ENCODE measurements at places on chromosomes 6 and 20.
A peak's percentile ranks its signal among the peaks of the same experiment; 100 is the strongest.

GRCh38 chr6:108608453-108609275 lies 47.9 kb downstream of the FOXO3 start:
- peak; percentile 72 for DNase-seq

DNA sequence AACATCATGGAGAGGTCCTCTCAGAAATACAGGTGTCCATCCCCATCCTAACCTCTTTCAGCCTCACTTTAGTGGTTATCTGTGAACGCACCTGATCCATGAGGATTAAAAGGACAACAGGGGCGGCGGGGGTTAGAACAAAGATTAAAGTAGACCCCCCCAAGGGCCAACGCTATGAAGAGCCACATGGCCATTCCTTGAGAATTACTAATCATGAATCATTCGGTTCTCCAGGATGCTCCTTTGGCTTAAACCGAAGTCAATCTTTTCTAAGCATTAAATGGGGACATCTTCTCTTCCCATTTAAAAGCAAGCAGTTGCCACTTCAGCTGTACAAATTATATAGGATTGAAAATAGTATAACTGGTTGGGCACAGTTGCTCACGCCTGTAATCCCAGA lies 212.4 kb downstream of the GMPR start:
- DNase-seq: peak; percentile 48

- no peak for DNase-seq
These were observed 76.9 kb downstream of the ANKRD6 start for GRCh38 chr6:89509777-89510281.

- DNase-seq: peak; percentile 7
These were observed 76.8 kb upstream of the SIRPG start for GRCh38 chr20:1734269-1734858.

- peak; percentile 58 for DNase-seq
These were observed 25.2 kb downstream of the TNFAIP3 start for GRCh38 chr6:137892271-137892708.

DNA sequence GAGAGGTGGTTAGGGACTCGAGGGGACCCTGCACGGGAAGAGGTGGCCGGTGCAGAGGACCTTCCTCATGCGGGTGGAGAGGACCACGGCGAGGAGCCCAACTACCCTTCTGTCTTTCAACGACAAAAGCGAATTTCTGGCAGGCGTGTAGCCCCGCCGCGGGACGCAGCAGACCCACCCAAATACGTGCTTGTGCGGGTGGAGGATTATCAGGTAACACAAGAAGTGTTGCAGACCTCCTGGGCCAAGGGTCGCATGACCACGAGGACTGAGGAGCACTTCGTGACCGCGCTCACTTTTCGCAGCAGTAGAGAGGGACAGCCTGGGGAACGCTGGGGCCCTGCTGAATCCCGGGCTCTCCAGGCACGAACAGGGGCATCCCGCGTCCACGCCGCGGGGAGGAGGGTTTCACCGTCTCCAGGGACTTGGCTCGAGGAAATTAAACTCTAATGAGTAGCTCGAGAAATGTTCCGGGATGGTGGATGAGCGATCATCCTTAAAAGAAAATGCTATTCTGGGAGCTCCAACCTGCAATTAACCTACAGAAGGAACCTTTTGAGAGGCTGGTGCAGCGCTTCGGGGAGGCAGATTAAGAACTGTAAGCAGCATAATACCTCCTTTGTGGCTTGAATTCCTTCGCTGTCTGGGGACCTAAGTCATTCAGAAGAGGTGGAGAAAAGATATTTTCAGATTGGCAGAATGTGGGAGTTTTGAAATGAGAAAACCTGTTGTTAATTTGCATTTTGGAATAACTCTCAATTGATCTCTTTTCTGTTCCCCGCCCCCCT lies 804 bp downstream of the C6orf141 start:
- peak; percentile 33 for DNase-seq

DNA sequence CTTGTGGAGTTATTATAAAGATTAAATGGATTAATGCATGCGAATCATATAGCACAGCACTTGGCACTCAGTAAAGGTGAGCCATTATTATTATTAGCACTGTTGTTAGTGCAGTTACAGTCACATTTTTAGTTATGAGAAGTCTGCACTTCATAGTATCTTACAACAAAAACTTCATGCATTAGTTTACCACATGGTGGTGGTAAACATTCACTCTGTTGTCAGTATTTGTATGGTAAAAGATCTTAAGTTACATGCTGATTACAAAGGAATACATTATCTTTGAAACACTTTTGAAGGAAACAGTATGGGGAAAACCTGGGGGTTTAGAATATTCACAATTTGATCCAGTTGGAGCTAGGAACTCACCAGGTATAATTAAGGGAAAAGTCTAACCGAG lies 20.8 kb downstream of the TMEM14A start:
- no peak for DNase-seq

DNA sequence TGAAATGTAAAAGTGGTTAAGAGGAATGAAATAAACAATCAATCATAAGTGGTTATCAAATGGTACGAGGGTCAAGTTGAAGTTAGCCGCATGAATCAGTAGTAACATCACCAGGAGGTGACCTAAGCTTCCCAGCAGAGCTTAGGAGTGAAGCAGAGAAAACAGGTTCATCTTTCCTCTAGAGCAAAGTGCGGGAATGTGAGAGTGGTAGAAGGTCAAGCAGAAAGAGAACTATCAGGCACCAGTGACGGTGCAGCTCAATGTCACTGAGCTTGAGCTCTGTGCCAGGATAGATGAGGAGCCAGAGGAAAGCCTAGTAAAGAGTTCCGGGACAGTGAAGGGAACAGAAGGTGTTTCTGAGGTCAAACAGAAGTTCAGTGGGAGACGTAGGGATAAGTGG lies 20.8 kb upstream of the TNFAIP3 start:
- no peak for DNase-seq
